ENCODE measurements at places on chromosomes 12 and 14. TPM values are rescaled to one million over a fixed set of nuclear protein-coding genes. Genes with fewer than 3 reads are reported as not detected.

GRCh38 chr14:83741269-83741668, 1788.7 kb upstream of the FLRT2 start:
- DNase-seq, result no peak

DNA sequence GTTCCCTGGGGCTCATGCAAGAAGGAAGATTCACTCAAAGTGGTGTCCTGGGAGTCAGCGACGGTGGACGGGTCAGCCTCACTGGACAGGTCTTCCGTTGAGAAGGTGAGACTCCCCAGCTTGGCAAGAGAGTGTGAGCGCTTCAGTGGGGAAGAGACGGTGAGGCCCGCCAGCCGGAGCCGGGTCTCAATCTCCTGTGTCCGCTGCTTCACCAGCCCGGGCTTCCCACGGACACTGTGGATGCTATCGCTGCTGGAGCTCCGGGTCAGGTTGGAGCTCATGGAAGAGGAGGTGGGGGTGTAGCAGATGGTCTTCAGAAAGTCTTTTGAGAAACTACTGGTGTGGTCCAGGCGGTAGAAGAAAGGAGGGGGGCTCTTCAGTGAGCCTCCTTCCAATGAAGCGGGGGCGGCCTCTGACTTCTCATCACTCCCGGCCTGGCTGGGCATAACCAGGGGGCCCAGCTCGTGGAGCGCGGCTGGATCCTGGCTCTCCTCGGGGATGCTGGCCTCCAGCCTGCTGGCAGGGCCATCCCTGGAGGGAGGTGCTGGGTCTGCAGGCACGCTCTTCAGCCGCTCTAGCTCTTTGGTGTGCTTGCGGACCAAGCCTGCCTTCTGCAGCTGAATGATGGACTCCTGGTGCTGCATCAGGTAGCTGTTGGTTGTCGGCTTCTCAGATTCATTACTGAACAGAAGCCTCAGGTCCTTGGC, 56.9 kb upstream of the CORO1C start:
- no peak for DNase-seq

GRCh38 chr14:20799456-20799891, 3.2 kb downstream of the RNASE1 start:
- DNase-seq, result no peak

The NGB gene
- not detected for polyA plus RNA-seq

The CSRP2 gene
- 179 TPM for polyA plus RNA-seq

DNA sequence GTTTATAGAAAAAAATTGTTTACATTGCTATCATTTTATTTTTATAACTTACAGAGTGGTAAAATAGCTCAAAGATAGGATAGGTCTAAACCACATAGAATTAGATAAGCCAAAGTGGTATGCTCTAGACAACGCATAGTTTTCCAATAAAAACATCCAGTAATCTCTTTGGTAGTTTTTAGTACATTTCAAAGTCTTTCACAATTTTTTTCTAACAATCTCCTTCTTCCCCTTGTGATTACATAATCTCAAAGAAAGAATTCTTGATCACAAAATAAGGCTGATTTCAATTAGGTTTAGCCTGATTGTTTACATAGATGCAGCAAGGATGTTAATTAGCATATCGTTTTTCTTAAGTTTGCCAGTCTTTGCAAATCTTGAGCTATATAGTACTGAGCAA, 460.0 kb downstream of the FUT8 start:
- DNase-seq, result no peak

DNA sequence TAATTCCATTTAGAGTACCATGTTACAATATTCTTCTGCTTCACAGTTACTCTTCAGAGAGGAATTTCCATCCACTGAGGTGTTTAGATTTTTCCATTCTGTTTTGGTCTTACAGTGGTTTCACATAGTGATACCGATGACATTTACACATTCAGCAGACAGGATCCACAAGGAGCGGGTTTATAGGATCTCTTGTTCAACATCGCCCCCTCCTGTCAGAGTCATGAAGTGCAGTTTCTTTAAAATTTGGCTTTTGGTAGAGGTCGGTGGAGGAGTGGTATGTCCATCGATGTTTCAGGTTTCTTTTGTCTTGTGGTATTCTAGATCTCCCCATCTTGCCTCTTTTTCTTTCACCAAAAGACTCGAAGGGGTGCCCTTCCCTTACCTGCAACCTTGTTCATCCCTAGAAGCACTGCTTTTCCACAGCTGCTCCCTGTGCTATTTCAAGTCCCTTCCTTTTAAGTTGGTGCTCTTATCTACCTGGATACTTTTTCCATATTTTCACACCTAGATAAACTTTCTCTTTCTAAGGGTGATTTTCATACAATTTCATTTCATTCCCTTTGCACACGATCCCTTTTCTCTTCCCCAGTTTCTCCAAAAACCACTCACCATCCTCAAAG, 181.3 kb downstream of the ITPR2 start:
- DNase-seq, result peak; percentile 88

GRCh38 chr12:72031066-72031465, 92.4 kb downstream of the TPH2 start:
- no peak for DNase-seq

All from IMR-90 (cell line).